ENCODE measurements at places on chromosomes 2 and 18.
A peak's percentile ranks its signal among the peaks of the same experiment; 100 is the strongest.

GRCh38 chr2:204473224-204473623 lies 72.1 kb upstream of the PARD3B start:
- DNase-seq = no peak

DNA sequence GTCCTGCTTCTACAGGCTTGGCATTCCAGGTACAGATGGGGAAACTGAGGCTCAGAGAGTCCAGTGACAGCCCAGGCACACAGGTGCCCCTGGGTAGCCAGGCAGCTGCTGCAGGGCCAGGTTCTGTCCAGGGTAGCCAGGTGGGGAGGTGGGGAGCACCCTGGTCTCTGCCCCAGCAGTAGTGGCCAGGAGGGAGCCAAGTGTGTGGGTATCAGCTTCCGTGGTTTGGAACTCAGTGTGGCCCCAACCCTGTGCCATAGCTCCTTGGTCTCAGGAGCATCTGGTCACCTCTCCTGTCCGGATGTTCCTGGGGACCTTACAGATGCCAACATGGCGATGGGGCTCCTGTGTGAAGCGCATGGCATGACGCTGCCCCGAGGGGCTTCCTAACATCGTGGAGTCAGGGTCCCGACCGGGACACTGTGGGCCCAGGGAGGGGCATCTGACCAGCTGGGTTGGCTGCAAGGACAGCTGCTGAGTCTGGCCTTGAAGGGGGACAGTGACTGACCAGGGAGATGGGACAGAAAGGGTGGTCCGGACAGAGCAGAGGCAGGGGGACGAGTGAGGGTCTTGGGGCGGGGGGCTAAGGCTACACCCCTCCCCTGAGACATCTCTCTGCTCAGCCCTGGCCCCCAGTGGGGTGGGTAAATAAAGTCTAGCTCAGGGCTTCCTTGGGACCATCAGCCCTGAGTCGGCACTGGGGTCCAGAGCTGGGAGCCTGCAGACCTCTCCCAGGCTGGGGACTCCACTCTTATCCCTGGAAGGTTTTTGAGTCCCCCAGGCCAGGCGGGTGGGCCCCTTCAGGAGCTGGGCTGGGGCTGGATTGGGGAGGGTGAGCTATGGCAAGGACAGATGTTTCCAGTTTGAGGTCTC lies 76.0 kb upstream of the SMAD7 start:
- no peak for DNase-seq

GRCh38 chr18:62651276-62652056 lies 63.9 kb upstream of the PHLPP1 start:
- DNase-seq = peak; percentile 32

DNA sequence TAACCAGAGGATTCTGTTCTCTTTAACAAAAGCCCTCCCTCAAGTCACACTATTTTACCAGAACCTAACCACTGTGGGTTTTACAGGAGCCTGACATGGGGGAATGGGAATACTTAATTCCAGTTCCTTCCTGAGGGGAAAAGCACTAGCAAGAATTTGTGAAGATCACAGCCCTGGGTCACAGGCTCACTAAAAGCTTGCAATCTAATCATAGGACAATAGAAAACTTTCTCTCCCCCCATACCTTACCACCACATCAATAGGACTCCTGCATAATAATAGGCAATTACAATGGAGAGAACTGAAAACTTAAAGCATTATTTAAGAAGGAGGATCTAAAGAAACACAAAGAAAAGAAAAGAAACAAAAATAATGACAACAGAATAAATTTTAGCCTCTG lies 225.8 kb upstream of the ZNF804A start:
- DNase-seq = no peak

- DNase-seq = no peak
Measured at GRCh38 chr2:128389388-128390086, 70.9 kb upstream of the HS6ST1 start.

GRCh38 chr2:144339048-144339447 lies 180.9 kb downstream of the ZEB2 start:
- no peak for DNase-seq

DNA sequence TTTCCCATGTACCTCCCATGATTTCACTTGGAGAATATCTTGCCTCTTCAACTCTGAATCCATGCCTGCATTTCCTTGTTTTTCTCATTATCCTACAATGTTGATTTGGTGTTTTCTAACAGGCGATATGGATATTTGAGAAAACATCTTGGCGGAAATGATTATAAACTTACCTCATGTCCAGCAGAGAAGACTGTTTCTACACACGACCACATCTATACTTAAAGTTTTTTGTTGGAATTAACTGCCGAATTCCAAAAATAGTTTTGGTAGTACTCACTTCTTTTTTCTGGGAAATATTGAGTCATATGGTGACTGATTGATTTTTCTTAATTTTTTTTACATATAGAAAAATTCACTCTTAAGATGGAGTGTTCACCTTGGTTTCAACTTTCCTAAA lies 41.4 kb upstream of the TMEFF2 start:
- peak; percentile 71 for DNase-seq

DNA sequence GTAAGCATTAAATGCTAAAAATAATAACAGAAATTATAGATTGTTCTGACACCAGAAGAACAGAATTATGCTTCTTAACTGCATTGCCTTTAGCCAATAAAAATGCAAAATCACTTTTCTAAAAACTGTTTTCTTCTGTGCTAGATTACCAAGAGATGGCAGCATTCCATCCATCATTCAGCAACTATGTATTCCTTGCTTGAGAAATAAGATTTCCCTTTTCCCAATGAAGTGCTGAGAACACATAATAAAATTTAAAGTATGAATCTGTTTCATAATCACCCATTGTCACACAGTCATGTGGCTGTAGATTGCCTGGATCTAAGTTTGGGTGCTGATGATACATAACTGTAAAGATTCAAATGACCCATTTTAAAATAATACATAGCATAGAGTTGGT lies 504.2 kb downstream of the TDRD15 start:
- DNase-seq = peak; percentile 58

GRCh38 chr18:46502444-46502843 lies 154.6 kb downstream of the LOXHD1 start:
- peak; percentile 23 for DNase-seq

- no peak for DNase-seq
Measured at GRCh38 chr18:7646174-7646886, 79.2 kb downstream of the PTPRM start.

GRCh38 chr2:179454443-179455171 lies 190.0 kb upstream of the SESTD1 start:
- peak; percentile 96 for DNase-seq

GRCh38 chr2:6881046-6881445 lies 3.5 kb downstream of the RSAD2 start:
- DNase-seq = no peak

- no peak for DNase-seq
Measured at GRCh38 chr2:177641331-177641730, 248.8 kb downstream of the AGPS start.

DNA sequence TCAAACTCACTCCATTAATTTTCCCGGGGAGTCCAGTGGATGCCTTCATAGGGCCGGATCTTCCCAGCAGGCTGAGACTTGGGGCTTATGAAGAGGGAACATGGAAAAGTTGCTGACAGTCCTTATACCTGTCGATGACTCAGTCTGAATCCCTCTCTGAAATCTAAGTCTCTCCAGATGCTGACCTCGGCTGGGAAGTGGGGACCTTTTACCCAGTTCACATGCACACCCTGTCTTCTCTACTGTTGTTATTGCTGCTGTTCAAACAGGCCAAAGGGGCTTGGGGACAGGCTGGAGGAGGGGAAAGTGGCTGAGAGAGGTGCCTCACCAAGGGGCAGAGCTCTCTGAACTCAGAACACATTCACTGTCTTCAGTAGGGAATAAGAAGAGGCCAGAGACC lies 4.1 kb upstream of the TNP1 start:
- no peak for DNase-seq

- DNase-seq = no peak
Measured at GRCh38 chr2:219247678-219248642, 2.7 kb downstream of the STK16 start.

GRCh38 chr2:16960579-16960978 lies 294.9 kb upstream of the CYRIA start:
- DNase-seq = no peak

DNA sequence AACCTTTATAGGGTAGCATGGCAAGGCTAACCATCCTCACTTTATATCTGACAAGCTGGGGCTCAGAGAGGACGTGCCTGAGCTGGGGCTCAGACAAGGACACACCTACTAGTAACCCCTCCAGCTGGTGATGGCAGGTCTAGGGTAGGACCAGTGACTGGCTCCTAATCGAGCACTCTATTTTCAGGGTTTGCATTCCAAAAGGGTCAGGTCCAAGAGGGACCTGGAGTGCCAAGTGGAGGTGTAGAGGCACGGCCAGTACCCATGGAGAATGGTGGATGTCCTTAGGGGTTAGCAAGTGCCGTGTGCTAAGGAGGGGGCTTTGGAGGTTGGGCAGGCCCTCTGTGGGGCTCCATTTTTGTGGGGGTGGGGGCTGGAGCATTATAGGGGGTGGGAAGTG lies 1.2 kb upstream of the DES start:
- DNase-seq = no peak

- DNase-seq = no peak
Measured at GRCh38 chr18:79540904-79541282, 138.7 kb upstream of the CTDP1 start.

- no peak for DNase-seq
Measured at GRCh38 chr2:67633212-67633856, 236.2 kb downstream of the ETAA1 start.

- peak; percentile 41 for DNase-seq
Measured at GRCh38 chr2:237487496-237487895, 445 bp downstream of the MLPH start.

- no peak for DNase-seq
Measured at GRCh38 chr2:68416081-68416675, 50.9 kb downstream of the FBXO48 start.

DNA sequence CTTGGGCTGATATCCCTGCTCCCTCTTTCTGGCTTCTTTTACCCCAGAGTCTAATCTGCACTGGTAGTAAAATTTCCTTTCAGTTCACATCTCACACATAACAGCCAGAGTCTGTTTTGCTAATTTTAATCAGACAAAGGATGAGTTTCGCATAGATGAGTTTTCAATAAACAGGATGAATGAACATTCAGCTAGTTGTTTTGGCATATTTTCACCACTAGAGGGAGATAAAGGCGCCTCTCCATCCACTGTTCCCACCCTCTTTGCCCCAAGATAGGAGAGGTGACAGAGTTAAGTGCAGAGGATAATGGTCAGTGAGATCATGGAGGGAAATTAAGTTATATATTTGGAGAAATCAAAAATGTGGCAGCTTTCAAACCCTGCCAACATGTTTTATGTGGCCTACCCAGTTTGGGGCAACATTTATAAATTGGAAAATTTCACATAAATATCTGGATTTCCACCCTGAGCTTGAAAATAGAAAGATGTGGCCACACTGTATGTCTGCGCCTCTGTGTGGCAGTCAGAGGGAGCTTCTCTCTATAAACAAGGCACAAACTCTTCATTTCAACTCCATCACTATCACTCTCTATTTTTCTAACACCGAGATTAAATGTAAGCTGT lies 48.5 kb upstream of the DTNA start:
- peak; percentile 64 for DNase-seq

DNA sequence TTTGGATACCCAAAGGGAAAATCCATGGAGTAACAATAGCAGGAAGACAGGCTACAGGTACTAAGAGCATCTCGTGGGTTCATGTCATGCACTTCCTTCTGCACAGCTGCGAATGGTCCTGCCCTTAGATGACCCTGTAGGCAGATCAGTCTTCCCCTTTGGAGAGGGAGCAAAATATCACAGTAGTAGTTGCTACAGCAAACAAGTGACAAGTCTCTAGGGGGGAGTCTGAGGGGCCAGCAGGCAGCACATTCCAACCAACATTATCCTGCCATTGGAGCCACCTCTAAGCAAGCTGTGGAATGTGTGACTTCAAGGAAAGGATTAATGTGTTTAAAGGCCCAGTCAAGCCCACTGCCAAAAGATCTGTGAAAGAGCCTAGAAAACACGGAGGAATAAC lies 273.2 kb upstream of the PARD3B start:
- DNase-seq = no peak

GRCh38 chr2:15042801-15043217 lies 410.3 kb downstream of the LRATD1 start:
- DNase-seq = peak; percentile 27

DNA sequence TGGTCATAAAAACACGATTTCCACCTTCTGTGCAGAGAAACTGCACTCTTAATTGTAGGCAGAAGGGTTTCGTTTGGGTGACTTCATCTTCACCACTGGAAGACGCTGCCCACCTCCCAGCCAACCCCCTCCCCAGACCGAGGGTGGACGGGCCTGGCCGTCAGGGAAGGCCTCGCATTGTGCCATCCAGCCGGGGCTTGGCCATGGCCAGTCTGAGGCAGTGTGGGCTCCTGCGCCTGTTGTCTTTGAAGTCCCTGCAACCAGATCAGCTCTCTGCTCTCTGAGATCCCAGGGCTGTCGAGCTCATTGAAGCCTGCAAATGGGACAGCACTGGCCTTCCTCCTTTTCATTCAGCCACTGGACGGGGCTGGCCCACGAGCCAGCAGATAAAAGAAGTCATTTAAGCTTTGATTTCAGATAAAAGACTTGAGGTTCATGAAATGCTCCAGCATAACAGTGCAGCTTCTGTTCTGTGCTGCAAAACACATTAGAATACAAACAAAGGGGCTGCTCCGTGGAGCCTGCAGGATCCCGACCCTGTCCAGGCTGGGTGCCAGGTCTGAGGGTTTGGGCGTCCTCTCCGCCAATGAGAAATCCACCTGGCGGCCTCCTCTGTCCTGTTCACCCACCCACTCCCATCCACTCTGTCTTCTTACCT lies 253.5 kb downstream of the LDLRAD4 start:
- no peak for DNase-seq

DNA sequence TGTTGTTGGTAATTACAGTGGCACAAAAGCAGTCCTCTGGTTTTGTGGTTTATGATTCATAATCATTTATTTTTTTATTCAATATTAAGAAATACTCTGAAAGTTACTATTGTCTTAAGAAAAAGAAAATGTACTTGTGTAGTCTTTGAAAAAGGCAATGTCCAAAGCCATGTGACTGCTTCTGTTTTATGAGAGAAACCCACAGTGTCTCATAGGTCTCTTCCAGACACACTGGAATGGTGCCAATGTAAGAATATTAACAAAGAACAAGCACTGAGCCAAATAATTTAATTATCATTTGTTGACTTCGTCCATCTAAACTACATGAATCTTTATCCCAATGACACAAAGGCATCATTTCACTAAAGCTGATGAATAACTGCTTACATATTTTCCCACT lies 62.5 kb downstream of the RPRM start:
- no peak for DNase-seq

- peak; percentile 76 for DNase-seq
Measured at GRCh38 chr2:217085543-217085942, 225.7 kb upstream of the TNP1 start.

GRCh38 chr2:219713110-219713509 lies 85.7 kb downstream of the SLC4A3 start:
- DNase-seq = peak; percentile 68

GRCh38 chr2:65775839-65776238 lies 343.4 kb upstream of the SPRED2 start:
- DNase-seq = no peak

GRCh38 chr2:160534996-160535395 lies 41.4 kb upstream of the RBMS1 start:
- no peak for DNase-seq

Data from EH (cell line).